Gastrocnemius medialis (tissue), 4 donors: ENCODE measurements at places on chromosomes 6 and 20. TPM values are rescaled to one million over a fixed set of nuclear protein-coding genes. Genes with fewer than 3 reads are reported as not detected.

DNA sequence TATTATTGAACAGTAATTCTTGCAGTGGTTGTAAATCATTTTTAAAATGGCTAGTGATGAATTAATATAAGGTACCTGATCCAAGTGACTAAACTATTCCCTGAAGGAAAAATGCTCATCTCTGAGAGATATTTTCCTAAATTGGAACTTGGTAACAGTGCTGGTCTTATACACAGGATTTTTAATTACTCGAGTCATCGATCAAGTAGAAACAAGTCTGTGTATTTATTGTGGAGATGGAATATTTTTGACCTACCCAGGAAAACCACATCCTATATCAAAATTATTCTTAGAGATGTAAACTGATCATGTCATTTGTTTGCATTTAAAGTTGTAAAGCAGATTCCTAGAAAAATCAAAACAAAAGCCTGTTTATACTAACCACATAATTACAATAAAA is 166.9 kb downstream of the MOXD1 start:
- no peak for DNase-seq

- no peak for DNase-seq
Measured at GRCh38 chr6:154920495-154921200, 74.5 kb upstream of the TIAM2 start.

DNA sequence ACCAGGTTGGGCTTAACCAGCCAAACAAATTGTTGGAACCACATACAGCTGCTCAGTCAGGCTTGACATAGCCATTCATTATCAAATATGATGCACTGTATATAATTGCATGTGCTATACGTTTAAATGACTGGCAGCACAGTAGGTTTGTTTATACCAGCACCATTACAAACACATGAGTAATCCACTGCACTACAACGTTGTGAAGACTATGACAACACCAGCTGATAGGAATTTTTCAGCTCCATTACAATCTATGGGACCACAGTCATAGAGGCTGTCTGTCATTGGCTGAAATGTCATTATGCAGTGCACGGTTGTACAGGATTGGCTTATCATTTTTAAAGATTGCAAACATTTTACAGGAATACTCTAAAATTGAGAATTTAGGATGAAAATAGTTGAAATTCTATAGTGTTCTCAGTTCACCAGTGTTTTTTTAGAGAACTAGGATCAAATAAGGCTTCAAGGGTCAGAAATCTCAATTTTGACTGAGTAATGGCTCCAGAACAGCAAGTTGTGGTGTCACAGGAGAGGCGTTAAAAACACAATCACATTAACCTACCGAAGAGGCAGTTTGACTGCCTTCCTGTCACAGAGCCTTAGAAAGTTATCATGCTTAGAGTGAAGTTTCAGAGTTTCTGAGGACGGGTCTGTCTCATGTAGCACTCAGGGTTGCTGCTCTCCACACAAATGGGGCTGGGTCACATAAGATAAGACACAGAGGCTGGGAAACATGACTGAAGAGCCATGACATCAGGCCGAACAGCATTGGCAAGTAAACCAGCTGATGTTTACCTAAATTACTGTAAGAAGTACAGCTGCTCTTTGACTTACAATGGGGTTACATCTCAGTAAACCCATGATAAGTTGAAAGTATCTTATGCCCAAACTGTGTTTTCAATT is 60.7 kb upstream of the SMLR1 start:
- no peak for DNase-seq

DNA sequence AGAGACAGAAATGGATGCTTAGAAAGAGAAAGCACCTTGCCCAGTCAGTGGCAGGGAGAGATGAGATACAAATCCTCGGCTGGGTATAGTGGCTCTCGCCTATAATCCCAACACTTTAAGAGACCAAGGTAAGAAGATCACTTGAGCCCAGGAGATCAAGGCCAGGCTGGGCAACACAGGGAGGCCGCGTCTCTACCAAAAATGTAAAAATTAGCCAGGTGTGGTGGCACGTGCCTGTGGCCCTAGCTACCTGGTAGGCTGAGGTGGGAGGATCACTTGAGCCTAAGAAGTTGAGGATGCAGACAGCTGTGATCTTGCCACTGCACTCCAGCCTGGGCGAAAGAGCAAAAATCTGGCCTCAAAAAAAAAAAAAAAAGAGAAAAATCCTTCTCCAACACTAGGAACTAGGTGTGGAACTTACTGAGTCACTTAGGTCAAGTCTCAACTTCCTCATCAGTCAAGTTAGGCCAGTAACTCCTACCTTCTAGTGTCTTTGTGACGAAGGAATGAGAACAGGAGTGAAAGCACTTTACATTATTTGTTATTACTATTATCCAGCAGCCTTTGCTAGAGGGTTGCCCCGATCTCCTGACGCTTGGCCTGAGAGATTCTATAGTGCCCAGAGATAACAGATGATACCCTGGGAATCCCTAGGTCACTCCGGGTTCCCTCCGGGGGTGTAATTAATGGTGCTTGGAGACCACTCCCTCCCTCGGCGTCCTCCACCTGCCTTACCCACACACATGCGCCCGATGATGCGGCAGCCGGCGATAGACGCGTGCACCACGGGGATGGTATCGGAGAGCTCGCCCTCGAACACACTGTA is 918 bp downstream of the EIF6 start:
- no peak for DNase-seq

DNA sequence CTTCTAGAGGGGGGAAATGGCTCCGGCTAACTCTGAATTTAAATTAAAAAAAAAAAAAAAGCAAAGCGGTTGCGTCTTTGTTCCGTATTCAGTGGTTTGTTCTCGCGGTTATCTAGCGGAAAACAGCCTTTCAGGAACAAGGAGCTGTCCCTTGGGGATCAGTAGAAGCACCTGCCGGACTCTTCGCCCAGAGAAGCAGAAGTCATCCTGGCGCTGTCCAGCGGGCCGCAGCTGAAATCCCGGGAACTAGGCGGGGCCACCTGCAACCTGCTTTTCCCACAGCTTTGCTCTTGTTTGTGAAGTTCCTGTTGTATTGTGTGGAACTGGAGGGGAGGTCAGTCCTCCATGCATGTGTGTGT is 43.9 kb upstream of the GJE1 start:
- no peak for DNase-seq

PACRG gene
- 0.60 TPM for total RNA-seq
